NCI-H1417 treated with DMSO at 0.1 percent for 48 hours (cell line): ENCODE measurements at places on chromosomes 1 and 21.

GRCh38 chr1:205748403-205749233 lies 1.4 kb downstream of the NUCKS1 start:
- DNase-seq: no peak

GRCh38 chr1:199752688-199753027 lies 274.9 kb upstream of the NR5A2 start:
- DNase-seq: no peak

- DNase-seq: no peak
Measured at GRCh38 chr1:93521618-93522017, 73.7 kb downstream of the FNBP1L start.

DNA sequence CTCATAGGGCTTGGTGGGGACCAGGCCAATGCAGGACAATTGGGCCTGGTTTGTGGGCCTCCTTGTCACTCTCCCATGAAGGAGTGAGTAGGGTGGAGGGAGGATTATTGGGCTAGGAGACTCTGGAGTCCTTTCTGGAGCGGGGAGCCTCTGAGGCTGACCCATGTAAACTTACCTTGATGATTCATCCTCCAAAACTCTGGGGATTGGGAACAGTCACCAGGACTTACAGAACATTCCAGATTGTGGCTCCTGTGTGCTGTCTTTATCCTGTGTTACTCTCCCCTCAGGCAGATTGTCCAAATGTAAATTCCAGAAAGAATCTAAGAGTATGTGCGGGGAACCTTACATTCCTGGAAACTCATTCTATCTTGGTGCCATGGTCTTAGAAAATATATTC lies 197.6 kb downstream of the CAMTA1 start:
- DNase-seq: no peak

DNA sequence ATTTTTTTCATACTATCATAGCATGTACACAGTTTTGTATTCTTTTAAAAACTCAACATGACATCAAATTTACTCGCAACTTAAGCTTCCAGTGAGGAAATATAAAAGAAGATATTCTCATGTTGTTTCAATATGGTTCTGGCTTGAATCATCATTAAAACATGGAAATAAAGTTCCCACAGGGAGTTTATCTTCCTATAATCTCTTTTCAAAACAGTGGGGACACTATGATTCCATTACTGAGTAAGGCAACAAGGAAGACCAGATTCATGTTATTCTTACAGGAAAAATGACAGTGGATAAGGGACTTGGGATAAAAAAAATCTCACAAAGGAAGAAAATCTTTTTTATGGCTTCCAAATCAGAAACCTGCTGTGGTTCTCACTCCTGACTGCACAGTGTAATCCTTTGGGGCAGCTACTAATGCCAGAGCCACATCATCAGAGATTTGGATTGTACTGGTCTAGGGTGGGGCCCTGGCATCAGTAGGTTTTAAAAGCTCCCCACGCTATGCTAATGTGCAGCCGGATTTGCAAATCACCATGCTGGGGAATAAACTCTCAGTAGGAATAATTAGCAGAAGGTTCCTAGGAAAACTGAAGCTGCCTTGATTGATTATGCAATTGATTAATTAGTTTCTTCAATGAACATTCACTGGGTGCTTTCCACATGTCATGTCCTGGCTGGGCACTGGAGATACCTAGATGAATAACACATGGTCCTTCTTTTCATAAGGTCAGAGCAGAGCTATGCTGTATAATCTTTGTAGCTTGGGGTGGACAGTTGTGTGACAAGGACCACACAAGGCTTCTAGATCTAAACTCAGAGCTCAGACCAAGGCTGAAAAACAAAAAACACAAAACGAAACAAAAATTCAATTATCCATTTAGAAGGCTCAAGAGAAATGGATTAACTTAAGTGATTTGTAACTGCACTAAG lies 71.1 kb upstream of the C8B start:
- no peak for DNase-seq

GRCh38 chr21:39763272-39763970 lies 18.4 kb downstream of the IGSF5 start:
- DNase-seq: no peak

GRCh38 chr1:114323959-114324661 lies 170.4 kb upstream of the SYT6 start:
- no peak for DNase-seq

GRCh38 chr1:61441723-61442262 lies 283.1 kb downstream of the TM2D1 start:
- no peak for DNase-seq

DNA sequence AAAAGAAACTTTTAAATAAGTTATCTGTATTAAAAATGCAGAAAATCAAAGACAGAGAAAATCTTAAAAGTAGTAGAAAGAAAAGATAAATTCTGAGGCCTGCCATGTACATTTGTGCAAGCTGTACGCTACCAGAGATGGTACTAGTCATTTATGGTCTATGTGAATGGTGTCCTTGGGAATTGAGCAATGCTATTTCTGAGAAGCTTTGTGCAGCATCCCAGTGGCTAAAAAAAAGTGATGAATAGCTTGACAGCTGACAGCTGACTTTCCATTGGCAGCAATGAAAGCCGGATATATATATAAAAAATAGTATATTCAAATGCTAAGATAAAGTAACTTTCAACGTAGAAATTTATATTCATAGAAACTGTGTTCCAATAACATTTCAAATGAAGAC lies 58.8 kb upstream of the KCTD3 start:
- DNase-seq: no peak

DNA sequence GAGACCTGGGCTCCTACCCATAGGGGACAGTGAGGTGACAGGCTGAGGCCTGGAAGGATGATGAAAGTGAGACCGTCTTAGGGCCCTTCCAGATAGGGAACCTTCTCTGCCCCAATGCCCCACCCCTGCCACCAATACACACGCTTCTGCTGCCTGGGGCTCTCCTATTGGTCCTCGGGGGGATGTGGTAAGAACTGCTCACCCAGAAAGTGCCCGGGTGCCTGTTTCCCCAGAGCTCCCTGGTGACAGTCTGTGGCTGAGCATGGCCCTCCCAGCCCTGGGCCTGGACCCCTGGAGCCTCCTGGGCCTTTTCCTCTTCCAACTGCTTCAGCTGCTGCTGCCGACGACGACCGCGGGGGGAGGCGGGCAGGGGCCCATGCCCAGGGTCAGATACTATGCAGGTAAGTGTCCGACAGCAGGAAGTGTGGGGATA lies 948 bp downstream of the SEMA4A start:
- DNase-seq: no peak
